ENCODE measurements at places on chromosomes 2 and 18.

DNA sequence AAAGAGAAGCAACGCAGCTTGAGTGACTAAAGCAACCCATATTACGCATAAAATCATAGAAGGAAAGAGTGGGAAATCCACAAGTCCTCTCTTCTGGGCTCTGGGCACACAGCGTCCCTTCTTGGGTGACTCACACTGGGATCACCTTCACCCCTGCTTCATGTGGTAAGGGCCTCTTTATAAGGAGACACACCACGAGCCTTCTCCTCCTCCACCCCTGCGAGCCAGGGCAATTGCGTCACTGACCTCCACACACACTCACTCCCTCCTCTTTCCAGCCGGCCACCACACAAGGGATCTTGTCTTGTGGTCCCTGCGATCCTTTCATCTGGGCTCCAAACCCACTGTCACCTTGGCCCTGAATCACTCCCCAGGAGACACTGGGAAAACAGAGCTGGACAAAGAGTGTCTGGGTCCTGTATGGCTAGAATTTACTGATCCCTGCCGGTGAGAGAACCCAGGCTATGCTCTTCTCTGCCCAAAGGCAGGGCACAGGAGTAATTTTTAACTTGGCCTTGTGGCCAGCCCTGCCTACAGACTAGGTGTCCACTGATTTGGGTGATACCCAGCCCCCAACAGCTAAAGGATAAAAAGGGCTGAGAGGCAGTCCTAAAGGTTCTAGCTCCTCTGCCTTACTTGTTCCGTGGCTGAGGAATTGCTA is 35.3 kb downstream of the NHEJ1 start:
- no peak for DNase-seq

- DNase-seq, result peak; percentile 84
Observed at GRCh38 chr18:12321333-12321732, 13.3 kb downstream of the TUBB6 start.

GRCh38 chr18:39751921-39752320 is 2186.3 kb upstream of the CELF4 start:
- DNase-seq, result no peak

DNA sequence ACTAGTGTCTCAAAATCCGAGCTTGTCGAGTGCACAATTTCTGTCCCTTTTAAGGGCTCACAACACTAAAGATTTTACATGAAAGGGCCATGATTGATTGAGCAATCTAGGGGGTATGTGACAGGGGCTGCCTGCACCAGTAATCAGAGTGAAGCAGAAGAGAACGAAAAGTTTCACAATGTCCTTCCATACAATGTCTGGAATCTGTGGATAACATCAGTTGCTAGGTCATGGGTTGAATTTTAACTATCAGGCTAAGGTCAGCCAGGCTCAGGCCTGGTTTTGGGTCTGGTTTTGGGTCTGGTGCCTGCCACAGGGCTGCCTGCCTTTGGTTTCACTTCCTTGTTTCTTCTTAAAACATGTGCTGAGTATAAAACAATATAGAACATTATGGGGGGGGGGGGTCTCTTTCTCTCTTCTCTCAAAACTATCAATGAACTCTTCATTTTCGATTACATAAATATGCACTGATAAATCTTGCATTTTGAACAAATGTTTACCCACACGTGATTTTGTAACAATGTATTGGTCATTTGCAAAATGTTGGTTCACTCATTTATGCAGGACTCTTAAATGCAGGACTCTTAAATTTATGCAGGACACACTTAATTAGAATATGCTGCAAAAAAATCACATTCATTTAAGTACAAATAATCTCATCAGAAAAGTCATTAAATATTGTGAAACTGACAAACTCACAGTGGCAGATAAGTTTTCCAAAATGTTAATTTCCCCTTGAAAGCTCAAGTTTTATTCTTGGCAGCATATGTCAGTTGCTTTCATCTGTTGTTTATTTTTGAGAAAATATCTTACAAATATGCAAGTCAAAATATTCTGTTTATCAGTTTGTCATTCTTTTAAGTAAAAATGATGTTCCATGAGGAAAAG is 290.5 kb upstream of the KYNU start:
- no peak for DNase-seq

Data from thyroid gland (tissue), 4 donors.